ENCODE measurements at places on chromosomes 2 and 18.

DNA sequence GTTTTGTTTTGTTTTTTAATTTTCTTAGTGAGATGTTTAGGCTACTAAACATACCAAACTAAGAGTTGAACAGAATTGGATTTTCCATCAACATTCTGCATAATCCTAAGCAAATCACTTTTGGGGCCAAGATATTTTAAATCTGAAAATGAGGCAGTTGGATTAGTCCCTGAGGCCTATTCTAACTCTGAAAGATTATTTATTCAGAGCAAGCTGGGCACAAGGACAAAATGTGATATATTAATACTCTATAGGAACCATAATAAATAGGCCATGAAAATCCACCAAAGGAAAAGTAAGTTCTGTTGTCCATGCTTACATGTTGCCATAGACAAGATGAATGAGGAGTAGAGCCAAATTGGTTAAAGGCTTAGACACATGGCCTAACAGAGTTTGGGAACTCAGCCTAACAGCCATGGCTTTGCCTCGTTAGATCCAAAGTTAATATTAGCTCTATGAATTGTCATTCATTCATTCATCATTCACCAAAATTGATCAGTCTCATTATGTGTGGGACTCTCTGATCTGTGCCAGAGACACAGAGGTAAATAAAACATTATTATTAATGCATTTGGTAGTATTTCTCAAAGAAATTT lies 183.5 kb downstream of the SCG2 start:
- DNase-seq = no peak

DNA sequence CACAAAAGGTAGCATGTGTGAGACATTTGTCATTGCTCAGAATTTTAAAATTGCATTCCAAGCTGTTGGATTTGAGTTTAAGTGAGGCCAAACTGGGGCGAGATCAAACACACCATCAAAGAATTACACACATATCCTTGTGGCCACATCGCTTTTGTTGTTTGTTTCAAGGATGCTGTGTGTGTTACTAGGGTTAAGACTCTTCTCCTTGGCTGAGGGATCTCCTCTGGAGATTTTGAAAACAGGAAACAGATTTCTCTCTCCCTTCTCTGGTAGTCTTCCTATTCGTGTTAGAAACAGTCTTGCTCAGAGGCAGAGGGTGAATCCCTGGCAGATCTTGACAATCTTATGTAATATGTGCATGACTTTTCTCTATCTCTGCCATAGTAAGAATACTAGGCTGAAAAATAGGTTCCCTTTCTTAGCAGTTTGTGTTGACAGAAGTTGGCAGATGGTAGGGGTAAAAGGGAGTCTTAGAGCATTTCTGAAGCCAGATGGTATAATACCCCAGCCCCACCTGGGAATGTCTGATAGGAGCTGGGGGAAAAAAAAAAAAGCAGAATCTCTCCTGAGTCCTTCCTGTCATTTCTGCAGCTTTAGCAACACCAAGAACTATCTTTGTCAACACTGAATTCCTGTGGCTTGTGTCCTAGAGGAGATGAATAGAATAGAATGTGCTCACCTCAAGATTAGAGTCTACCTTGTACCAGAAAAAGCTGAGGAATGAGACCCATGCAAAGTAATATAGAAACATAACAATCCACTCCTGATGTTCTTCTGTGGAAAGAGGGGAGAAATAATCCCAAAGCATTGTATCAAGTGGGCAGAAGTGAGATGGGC lies 101.8 kb downstream of the XRCC5 start:
- DNase-seq = peak; percentile 37

GRCh38 chr18:48222118-48222517 lies 187.1 kb downstream of the ZBTB7C start:
- no peak for DNase-seq

- DNase-seq = no peak
These were observed 61.2 kb upstream of the PELI1 start for GRCh38 chr2:64205415-64205814.

DNA sequence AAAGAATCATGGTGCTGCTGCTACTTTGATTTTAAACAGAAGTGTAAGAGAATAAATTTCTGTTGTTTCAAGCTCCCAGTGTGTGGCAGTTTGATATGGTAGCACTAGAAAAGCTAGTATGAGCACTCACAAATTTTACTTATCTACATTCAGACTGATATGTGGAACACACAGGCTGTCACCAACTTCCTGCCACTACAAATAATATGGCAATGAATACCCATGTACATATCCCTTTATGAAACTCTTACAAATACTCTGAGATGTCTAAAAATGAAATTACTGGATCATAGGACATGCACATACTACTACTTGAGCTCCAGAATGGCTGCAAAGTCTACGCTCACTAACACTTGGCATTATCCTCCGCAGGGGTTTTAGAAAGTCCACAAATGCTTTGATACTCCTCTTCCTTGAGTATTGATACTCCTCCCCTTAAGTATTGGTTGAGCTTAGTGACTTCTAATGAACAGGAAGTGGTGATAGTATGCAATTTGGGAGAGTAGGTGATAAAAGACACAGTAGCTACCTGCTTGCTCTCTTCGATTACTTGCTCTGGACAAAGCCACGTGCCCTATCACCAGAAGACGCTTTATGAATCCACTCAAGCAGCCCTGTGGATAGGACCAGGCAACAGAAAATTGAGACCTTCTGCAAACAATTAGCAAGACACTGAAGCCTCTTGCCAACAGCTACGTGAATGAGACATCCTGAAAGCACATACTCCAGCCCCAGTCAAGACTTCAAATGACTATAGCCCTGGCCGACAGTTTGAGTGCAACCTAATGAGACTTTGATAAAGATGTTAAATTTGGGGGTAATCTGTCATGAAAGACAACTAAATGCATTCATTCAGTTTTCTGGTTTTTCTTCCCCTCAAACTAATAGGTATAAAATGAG lies 35.4 kb downstream of the FBXO11 start:
- DNase-seq = no peak
